Caudate nucleus (tissue), 63 donors: ENCODE measurements at places on chromosomes 7 and 10.
A peak's percentile ranks its signal among the peaks of the same experiment; 100 is the strongest.

- no peak for DNase-seq
These were observed 247.3 kb downstream of the SUGCT start for GRCh38 chr7:40382145-40382544.

DNA sequence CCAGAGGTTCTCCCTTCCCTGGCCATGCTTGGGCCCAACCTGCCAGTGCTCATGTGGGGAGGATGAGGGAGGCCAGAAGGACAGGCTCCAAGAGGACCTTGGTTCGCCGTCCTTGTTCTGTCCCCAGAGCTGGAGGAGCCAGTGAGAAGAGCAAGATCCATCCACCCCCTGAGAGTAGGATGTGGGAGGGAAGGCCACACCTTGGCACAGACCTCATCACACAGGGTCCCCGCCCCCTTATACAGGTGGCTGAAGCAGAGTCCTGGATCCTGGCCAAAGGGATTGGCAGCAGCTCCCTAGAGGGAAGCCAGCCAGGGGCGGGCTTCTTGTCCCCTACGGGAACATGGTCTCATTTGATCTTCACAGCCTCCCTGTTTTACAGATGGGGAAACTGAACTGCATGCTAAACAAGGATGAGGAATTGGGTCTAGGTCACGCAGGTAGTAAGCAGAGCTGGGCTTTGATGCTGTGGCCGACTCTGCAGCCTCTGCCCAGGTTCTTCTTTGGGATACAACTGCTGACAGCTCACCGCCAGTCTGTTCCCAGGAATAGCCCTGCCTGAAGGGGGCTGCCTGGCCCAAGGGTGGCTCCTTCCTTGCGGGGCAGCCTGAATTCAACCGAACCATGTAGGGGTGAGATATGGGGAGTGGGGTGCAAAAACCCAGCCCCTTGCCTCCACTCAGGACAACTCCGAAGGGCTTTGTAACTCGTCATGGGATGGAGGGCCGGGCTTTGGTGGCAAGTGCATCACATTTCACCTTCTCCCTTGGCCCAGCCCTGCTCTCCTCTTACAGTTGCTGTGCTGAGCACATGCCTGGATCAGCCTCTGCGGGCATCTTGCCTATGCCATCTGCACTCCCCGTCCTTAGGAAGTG is 62.2 kb upstream of the KDM7A start:
- no peak for DNase-seq

- no peak for DNase-seq
These were observed 5.3 kb upstream of the C1GALT1 start for GRCh38 chr7:7177044-7177517.

GRCh38 chr7:109126404-109127050 is 556.9 kb downstream of the DNAJB9 start:
- DNase-seq: no peak

- no peak for DNase-seq
These were observed 34.5 kb upstream of the LYZL1 start for GRCh38 chr10:29254123-29255046.

DNA sequence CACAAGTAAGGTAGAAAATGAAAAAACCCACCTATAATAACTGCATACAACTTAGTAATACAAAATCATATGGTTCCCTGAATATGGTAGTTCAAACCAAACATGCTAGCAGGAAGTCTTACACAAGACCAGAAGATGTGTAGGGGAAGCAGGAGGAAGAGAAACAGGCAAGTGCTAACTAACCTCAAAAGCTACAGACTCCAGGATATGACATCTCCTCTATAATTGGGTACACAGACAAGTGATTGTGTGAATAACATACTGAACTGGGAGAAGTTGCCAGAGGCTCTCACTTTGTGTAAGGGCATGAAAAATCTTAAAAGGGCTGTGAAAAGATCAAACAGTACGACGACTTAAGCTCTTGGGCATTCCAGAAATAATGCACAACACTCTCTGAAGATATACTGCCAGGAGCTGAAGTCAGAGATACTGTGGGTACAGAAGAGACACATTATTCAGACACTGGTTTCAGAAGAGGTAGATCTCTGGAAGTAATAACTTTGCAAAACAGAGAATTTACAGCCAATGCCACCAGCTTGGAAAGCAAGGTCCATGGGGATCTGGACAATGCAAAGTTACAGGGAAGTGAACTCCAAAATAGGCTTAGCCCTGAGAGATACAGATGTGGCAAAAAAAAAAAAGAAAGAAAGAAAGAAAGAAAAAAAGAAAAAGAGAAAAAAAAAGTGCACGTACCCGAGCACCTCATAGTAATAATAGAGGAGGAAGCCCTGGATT is 767.2 kb downstream of the TNS3 start:
- DNase-seq: no peak

- DNase-seq: no peak
These were observed 1.3 kb upstream of the SCRN1 start for GRCh38 chr7:29990931-29991330.

- no peak for DNase-seq
These were observed 30.4 kb downstream of the AMZ1 start for GRCh38 chr7:2718296-2718965.

DNA sequence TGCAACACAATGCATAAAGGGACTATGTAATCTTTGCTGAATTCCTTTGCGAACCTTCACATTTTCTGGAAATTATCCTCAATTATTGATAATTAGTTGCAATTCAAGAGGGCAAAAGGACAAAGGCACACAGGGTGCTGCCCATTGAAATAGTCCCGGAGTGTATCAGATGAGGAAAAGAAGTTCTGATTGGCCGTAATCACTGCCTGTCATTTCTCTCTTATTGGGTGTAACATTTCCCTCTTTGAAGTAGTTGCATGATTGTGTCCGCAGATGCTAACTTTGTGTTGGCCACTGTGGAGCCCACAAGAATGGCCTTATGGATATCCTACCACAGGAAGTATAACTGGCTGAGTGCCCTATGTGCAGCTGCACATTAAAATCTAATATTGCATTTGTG is 35.1 kb upstream of the TAS2R16 start:
- no peak for DNase-seq

DNA sequence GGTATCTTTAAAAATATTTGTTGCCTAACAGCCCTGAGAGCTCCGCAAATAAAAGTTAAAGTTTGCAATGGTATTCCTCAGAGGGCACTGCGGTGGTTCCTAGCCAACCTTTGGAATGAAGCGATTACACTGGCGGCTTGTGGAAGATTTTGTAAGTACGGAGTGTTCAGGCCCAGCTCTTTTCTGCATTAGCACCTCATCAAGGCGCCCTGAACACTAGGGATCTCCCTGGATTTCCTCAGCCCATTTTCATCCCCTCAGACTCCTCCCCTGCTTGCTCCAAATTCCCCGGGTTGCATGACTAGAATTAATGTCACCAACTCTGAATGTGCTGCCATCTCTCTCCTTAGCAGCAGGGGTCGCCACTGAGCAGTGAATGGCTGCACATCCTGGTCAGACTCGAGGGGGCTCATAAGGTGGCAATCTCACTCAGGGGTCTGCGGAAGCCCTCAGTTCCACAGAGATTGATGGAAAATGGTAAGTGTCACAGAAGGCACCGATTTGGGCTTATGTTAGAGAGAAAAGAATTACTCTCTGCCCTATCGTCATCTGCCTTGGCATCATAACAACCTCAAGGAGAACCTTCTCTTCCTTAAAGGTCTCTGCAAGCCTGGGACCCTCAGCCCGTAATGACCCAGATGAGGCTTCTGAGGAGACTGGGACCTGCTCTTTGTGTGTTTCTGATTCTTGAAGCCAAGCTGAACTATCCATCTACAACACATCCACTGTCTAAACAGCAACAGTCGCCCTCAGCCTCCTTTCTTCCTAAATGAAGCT is 262.8 kb upstream of the AOAH start:
- peak; percentile 72 for DNase-seq

- no peak for DNase-seq
These were observed 3.1 kb downstream of the CPED1 start for GRCh38 chr7:120991581-120991980.

- no peak for DNase-seq
These were observed 140.1 kb downstream of the CPEB3 start for GRCh38 chr10:92150823-92151222.

GRCh38 chr7:48537561-48537960 is 366.3 kb downstream of the ABCA13 start:
- DNase-seq: no peak

DNA sequence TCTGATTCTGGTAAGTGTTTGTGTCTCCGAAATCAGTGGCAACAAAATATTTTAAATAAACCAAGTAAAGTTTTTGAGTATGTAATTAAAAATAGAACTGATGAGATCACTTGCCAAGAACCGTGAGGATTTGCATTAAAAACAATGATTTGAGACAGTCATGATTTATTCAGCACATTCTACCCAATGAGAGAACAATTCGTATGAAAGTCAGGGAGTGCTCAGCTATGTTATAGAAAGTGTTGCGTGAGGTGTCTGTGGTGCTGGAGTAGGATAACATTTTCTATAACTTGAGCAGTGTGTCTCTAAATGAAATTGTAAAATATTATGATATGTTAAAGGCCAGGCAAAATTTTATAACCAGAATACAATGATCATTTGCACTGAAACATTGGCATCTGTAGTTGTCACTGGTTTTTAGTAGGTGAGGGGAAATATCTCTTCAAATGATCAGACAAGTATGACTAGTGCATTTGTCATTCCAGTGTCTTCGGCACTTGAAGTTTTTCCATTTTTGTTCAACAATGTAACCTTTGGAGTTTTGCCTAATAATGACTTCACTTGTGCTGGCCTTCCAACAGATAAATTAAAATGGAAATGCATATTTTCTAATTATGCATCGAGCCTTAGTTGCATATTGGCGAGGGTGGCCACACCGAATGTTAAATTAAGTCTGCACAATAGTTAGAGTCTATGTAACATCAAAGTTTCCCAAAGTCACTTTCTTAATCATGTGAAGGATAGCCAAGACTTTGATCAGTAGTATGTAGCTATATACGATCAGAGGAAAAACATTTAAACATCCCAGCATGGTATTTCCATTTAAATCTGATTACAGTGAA is 335.9 kb downstream of the GFRA1 start:
- no peak for DNase-seq

DNA sequence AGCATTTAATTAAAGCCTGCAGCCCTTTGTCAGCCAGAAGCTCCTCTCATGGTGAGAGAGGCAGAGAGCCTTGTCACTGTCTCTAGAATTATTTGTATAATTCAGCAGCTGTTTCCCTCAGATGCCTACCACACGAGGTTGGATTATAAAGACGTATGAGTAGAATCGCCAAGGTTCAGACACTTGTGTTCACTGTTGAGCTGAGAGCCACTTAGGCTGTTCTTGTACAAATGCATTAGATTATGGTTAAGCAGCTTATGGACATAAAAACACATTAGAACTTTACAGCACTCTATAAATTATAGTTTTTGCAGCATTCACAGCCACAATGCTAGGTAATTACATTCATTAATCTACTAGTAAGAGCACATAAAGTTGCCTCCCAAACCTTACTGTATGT is 282.6 kb downstream of the AUTS2 start:
- no peak for DNase-seq

- peak; percentile 14 for DNase-seq
These were observed at the start of gene PITX3 for GRCh38 chr10:102241444-102242117. PITX3 (minus strand) TSS chr10:102241512; CDS start chr10:102232080, 9,432 bp downstream.

- peak; percentile 27 for DNase-seq
These were observed 116.8 kb downstream of the ABLIM1 start for GRCh38 chr10:114541081-114541796.

- no peak for DNase-seq
These were observed 7.7 kb downstream of the SLIT1 start for GRCh38 chr10:97178074-97178473.

DNA sequence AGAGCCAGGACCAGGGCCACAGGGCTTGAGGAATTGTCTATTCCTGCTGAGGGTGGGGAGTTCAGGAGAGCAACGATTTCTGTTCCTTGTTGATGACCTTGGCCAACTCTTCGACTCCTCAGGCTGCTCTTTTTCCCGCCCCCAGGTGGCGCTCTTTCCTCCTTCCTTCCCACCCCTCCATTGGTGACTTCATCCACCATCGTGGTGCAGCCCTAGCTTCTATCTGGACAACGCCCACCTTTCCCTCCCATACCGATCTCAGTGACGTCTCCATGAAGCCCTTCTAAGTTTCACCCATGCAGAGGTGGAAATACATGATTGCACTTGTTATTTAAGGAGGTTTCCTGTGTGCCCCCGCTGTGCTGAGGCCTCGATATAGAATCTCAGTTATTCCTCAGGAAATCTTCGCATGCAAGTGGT is 22.1 kb upstream of the CARD11 start:
- DNase-seq: no peak

DNA sequence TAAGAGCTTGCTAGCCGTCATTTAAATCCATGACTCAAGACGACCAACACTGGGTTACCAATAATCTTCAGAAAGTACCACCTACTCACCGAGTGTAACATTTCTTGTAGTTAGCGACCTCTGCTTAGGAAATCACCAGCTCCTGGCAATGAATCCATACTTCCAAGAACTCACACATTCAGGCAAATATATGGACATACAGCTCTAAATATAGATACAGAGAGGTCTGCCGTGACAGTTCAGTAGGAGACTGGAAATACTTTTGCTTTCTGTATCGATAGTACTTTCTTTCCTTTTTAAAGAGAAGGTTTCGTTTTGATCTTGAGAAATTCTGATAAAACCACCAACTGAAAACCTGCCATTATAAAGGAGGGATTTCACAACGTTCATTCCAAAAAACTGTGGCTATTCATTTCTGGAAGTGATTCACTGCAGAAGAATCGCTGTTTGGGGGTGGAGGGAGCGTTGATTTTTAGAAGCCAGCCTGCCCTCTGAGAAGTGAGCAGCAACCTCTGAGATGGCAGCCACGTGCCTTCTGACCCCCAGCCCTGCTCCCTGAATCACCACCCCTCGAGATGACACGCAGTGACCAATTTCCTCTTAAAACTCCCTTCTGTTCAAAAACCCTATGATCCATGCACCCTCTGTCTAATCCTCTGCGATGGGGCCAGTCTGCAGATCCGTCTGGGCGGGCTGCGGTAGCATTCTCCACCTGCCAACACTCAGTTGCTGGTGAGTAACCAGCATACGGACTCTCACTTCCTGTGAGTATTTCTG is 179.0 kb upstream of the KLF14 start:
- DNase-seq: no peak

DNA sequence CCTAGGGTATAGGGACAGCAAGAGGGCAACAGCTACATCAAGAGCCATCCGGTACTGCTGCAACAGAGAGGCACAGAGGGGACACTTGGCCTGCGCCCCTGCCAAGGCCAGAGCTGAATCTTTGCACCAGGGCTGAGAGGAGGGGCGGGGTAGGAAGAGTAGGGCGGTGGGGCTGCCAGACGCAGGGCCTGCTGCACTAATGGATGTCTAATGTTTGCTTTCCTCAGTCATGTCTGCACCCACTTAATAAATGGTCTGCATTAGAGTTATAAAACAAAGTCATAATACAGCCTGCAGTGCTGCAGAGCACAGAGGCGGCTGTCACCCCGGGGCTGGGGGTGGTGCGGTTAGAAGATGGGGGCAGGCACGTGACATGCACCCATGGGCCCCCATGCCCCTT is 42.2 kb upstream of the SLC29A3 start:
- no peak for DNase-seq

DNA sequence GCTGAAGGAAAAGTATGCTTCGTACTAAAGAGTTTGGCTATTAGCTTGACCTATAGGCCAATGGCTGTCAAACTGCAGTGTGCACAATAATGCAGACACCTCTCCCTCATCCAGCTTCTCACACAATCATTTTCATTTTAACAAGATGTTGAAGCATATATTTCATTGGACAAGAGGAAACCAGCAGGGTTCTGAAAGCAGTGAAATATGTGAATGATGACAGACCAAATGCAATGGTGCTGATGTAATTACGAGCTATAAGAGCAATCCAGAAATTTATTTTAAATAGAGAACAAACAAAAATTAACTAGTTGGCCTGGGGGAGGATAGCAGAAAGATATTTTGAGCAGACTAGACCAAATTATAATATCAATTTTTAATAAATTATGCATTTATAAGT is 331.5 kb upstream of the AKR1E2 start:
- DNase-seq: no peak

GRCh38 chr7:73703757-73704639 is 15.5 kb downstream of the STX1A start:
- DNase-seq: peak; percentile 24
